CD4-positive, alpha-beta T cell treated with Interleukin-4 for 4 hours (primary cell): ENCODE measurements at places on chromosomes 7 and 10.

DNA sequence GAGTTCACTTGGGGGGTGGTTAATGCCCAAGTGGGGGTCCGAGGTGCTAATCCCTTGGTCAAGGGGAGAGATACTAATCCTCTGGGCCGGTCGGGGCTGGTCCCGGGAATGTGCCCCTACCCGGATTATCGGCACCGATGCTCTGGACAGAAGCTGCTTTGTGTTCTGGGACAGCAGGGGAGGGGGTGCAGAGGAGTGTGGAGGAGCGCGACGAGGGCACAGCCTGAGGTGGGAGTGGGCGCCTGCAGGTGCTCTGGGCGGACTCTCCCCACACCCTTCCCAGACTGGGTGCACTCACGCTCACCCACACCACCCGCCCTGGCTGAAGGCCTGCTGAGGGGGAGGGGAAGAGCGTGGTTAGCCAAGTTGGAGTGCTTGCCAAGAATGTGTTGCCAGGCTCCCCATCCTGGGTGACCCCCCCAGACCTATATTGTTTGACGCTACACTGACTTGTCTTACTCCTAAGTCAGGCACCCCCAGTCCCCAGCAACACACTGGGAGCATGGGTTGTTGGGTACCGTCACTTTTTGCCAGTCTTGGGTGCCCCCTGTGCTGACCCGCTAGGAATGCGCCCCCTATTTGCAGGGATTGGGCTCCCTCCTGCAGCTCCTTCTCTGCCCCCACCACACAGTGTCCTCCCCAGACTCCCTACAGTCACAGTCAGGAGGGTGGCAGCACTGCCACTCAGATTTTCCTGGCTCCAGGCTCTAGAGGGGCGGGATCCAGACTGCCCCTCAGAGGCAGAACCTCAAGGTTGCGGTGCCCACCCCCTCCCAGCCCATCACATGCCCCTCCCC lies 1.2 kb downstream of the SLC4A2 start:
- no peak for DNase-seq

DNA sequence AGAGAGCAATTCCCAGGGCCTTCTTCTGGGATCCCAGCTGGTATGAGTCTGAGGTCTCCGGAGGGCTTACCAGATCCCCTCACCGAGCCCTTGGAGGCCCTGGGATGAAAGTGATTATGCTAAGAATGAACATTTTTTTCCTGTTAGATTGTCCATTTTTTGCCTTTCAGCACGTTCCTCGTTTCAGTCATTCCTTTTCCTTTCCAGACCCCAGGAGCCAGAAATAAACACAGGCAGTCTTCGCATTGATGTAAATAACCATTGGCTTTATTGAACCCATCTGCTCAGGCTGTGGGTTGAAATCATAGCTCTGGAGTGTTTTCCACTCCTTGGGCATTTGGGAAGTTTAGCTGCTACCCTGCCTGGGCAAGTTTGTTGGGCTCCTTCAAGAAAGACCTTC lies 320.9 kb upstream of the AUTS2 start:
- DNase-seq = no peak

DNA sequence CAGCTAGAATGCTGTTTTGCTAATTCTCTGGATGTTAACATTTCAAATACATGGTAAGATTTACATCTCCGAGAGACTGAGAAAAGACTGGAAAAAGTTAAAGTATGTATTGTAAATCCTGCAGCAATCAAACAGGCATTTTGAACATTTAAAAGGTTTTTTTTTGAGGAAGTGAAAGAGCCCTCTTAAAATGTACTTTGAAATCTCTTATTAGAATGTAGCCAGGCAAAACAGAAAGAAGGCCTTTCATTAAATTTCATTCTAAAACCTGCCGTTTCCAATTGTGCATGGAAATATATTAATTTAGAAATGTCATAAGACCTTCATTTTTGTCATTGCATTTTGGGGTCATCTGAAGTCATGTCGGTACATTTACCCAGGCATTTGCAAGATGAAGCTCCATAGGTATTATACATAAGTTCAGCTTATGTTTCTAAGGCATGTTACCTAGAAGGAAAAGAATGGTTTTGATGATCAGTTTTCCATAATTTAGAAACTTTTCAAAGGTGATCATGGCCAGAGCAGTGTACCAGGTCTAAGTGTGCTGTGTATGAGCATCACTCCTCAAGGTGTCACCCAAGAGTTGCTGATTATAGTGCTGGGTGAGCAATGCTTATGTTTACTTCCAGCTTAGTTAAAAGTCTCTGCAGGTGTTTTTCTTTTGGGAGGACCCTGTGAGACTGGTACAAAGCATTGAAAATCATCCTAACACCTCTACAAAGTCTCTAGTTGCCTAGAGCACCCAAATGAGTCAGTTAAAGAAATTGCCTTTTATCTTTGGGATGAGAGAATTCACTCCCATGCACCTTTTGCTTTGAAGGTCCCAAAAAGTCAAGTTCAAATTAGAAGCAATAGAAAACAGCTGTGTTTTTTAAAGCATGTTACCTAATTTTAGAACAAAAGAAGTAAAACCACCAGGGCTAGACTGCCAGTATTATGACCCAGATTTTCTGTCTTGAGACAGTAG lies 7.1 kb downstream of the ZNF736 start:
- DNase-seq = no peak

GRCh38 chr7:137996871-137997270 lies 5.0 kb downstream of the CREB3L2 start:
- DNase-seq = no peak

DNA sequence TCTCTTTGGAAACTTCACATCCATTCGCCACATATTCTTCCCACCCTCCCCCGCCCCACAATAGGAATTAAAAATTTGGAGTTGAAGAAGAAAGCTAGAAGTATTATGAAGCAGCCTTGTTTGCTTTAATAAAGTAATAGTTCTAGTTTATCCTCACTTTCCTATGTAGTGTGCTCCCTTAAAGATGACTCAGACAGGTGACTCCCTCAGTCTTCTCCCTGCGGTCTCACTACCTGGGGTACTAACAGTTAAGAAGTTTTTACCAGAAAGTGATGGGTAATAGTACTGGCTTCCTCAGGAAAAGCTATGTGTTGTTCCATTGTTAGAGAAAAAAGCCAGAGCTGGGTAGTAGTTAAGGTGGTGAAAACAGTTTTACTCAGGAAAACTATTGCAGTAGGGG lies 58.6 kb downstream of the CCNY start:
- DNase-seq = no peak

- no peak for DNase-seq
Measured at GRCh38 chr10:33215154-33215553, 119.3 kb downstream of the NRP1 start.

DNA sequence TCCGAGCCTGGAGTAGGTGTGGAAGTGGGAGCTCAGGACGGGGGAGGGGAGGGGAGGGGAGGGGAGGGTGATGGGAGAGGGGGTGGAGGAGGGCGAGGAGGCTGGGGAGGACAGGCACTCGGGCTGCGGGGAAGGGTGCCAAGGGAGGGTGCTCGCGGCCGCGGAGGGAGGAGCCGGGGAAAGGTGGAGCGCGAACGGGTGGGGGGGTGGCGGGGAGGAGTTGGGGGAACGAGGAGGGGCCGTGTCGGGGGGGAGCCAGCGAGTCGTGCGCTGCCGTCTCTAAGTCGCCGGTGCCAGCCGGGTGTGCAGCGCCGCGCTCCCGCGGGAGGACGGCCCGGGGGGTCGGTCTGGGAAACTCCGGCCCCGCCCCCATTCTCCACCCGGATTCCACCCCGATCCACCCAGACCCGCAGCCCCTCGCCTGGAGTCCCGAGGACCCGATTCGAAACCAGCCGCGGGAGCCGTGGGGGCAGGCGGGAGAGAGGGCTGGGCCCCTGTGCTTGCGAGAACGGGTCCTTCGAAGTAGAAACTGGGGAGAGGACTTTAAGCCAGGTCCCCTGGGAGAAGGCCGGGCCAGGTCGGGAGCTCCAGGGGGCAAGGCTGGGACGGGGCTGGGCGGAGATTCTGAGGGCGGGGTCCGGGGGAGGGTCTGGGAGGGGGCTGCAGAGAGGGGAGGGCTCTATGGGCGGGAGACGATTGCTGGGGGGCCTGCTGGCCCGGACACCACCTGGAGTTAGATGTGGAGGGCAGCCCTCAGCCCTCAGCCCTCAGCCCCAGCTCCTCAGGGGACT lies at the start of gene ZNF467:
TSS of gene ZNF467 (minus strand) at position 143 of the 791 bp plus-strand sequence. CDS start 2,556 bp downstream, outside the sequence.
- peak; percentile 50 for DNase-seq

DNA sequence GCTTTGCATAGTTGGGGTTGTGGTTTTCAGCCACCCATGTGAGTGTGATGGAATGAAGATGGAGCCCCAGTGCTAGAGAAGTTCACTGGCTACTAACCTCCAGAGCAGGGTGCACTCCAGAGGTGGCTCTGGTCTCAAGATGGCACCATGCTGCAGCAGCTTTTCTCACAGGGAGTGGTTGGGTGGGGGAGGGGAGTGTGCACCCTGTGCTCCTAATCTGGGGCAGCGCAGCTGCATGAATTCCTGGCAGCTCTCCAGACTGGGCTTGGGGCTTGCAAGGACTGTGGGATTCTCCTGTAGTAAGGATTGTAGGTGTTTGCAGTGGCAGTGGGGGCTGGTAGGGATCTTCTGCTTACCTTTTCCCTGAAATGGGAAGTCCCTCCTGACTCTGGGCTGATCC lies 23.7 kb downstream of the PHTF2 start:
- no peak for DNase-seq

GRCh38 chr7:1425292-1426136 lies 33.8 kb downstream of the MICALL2 start:
- DNase-seq = no peak

DNA sequence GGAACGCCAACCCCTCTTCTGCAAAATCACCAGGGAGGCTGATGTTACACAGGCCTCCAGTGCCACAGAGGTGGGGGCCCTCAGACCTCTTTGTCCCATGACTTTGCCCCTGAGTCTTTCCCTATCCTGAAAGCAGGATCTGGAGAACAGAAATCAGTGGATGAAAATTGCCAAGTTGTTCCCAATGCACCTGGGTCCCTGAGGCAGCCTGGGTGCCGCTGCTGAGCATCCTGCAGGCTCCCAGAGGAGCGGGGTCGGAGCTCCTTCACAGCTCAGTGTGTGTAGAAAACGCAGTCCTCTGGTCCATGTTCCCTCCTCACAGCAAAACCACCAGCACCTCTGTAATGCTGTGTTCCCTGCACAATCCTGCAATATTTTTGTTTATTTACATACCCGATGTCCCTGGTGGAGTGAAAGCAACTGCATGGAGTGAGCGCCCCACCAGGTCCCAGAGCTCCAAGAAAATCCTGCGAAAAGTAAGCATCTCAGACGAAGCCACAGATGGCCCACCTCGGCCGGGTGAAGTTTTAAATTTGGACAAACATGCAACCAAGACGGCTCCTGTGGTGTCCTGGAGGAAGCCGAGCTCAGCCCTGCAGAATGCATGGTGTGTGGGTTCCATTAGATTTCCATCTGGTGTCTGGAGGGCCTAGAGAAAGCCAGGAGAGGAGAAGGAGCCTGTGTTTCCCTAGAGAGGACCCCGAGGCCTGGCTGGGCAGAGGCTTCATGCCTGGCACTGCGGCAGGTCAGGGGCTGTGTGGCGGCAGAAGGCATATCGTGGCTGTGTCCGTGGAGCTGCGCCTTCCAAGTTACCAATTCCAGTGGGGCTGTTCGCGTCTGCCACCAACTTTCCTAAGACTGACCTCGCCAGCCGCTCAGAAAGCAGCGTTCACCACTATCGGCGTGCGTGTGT lies 235.2 kb downstream of the WDR37 start:
- DNase-seq = no peak

DNA sequence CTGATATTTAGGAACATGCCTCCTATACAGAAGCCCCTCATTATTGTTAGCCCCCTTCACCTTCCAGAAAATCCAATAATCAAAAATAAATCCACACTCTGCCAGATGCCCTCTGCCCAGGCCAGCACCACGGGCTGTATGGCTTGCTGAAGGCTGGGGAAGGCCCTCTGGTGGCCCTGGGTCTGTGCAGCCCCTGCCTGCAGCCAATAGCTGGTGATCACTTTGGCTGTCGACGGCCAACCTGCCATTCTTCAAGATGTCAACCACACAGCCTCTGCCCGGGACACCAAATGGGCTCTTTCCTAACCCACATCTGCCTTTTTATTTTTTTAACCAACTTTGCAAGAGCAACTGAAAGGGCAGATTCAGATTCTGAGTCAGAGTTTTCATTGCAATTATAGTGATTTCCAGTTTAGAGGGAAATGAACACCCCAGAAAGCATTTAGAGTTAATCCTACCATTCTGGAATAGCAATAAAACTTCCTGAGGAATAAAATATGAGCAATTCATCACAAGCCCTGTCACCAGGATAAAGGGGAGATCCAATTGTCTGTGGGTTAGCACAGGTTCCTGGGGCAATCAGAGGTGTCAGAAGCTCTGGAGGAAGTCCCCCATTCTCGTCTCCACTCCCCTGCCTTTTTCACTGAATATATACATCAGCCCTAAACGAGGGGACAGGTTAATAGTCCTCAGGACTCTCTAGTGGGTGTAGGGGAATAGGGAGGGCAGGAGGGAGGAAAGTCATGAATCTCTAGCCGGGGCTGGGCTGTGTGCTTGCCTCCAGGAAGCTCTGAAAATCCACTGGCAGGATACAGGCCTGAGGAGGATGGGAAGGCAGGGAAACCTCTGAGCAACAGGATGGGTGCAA lies 211.3 kb downstream of the GRID1 start:
- DNase-seq = no peak

- DNase-seq = no peak
Measured at GRCh38 chr10:49415109-49415508, 19.2 kb upstream of the DRGX start.

GRCh38 chr10:113326160-113327111 lies 226.4 kb upstream of the HABP2 start:
- peak; percentile 11 for DNase-seq

- no peak for DNase-seq
Measured at GRCh38 chr7:71236230-71237105, 104.5 kb downstream of the GALNT17 start.

- no peak for DNase-seq
Measured at GRCh38 chr7:32583791-32584190, 88.5 kb downstream of the AVL9 start.

GRCh38 chr7:93218997-93219827 lies 7.1 kb downstream of the HEPACAM2 start:
- DNase-seq = no peak

DNA sequence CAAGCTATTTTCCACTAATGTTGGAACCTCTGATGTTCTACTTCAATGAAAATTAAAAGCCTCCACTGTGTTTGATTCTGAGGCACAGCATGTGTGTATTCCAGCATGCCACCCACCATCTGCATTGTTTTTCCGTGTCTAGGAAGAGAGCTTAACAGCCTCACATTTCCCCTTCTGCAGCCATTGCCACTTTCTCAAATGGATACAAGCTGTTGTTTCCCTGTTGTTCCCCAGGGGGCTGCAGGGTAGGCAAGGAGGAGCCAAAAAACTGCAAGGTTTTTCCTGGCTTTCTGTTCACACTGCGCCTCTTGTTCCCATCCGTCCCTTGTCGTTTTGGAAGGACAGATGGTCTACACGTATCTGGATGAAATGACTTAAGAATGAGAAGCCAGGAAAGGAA lies 72.3 kb upstream of the DNAJB12 start:
- DNase-seq = no peak

DNA sequence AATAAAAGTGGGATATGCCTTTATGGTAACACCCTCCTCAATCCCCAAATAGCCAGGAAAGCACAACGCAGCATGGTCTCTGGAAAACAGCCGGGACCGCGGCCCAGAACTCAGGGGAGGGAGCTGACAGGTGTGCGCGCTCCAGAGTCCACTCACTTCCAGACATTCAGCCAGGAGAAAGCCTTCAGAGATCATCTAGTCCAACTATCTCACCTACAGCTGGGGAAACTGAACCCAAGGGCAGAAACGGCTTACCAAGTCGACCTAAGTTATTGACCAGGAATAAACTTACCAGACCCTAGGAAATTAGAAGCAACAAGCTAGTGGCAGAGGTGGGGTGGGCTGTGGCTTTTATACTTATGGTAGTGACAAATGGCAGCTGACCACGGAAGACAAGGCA lies 16.4 kb downstream of the GSDME start:
- no peak for DNase-seq

GRCh38 chr10:118305730-118306129 lies 36.4 kb downstream of the FAM204A start:
- DNase-seq = no peak

- DNase-seq = no peak
Measured at GRCh38 chr7:77661816-77662215, 34.4 kb upstream of the RSBN1L start.
